Naive B cell (primary cell): ENCODE measurements at places on chromosomes 6 and 20. TPM values are rescaled to one million over a fixed set of nuclear protein-coding genes. Genes with fewer than 3 reads are reported as not detected.
A peak's percentile ranks its signal among the peaks of the same experiment; 100 is the strongest.

GRCh38 chr20:199996-200395 lies 10.5 kb upstream of the DEFB128 start:
- no peak for DNase-seq

DNA sequence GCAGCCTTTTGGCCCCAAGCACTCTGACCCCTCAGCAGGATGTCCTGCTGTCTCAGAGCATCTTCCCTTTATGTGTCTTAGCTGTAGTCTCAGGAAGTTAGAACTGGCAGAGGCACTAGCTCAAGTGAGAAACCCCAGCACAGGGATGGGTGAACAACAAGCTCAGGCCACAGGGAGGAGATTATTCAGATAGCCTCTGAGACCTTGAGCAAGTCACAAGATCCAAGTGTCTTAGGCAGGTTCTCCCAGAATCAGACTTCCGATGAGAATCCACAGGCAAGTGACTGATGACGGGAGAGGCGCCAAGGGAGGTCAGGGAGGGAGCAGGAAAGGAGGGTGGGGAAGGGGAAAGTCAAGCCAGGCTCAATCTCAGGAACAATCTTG lies 13.0 kb upstream of the SYNDIG1 start:
- no peak for DNase-seq

DNA sequence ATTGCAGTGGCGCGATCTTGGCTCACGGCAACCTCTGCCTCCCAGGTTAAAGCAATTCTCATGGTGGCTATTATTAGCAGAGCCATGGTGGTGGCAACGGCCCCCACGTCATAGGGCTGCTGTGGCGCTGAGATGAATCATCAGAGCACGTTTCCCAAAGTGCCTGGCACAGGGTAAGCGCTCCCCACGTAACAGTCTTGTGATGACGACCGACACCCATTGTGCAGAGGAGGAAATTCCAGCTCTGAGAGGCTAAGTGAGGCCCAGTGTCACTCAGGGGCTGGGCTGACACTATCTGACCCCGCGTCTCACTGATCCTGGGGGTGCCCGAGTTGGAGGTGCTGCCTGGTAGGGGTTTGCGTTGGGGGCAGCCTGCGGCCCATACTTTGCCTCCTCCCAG lies 16.2 kb downstream of the SUN5 start:
- DNase-seq = no peak

DNA sequence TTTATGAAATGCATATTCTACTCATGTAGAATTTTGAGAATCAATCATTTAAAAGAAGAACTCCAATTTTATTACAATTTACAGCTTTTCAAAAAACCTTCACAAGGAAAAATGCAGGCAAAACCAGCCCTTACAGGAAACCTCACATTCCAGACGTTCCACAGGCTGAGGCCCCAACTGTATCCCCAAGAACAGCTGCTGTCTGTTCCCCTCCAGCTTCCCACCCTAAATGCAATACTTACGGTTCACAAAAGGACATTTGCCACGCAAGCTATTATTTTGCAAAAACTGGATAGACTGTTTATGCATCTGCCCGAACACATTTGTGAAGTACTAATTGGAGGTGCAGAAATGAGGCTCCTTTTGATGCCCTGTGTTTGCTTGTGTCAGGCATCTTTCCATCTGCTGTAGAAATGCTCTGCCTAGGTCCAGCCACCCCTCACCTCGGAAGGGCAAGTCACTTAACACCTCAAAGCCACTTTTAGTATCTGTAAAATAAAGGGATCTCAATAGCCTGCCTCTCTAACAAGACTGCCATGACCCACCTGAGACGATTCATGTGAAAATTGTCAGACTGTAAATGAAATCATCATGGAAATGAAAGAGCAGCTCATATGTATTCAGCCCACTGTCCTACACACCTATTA lies 26.5 kb downstream of the PDE10A start:
- DNase-seq = no peak

- DNase-seq = no peak
Observed at GRCh38 chr6:57248311-57248895, 26.3 kb upstream of the RAB23 start.

- DNase-seq = no peak
Observed at GRCh38 chr6:12767016-12767415, 50.4 kb downstream of the PHACTR1 start.

GRCh38 chr6:44024574-44025219 lies 102.6 kb downstream of the MRPL14 start:
- no peak for DNase-seq

The EPB41L1 gene
- polyA plus RNA-seq = not detected

DNA sequence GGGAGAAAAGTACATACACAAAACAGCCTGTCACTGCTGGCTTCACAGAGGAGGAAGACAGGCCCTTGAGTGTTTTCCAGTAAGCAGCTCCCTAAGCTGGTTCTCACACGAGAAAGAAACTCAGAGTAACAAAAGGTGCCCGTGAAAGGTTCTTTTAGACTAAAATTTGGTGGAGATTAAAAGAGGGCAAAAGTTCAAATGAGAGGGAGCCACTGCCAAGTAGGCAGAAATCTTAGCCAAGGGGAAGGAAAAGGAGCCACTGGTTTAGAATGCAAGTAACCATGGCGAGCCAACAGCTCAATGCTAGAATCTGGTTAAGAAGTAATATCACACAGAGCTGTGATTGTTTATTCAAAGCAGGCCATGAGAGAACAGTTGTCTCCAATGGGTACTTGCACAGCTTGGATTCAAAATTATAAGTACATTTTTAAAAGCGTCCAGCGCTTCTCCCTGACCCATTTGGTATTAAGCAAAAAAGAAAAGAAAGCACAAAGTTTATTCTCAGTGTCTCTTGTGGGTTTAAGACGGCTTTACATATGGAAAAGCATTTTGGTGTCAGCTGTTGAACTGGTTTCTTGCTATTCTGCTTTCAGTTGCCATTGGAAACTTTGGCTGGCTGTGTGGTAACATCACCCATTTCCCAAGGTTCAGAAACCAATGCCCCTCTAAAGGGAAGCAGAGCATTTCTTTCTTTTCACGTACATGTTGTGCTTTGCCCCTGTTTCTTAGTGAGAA lies 648.5 kb downstream of the RNF144B start:
- no peak for DNase-seq

DNA sequence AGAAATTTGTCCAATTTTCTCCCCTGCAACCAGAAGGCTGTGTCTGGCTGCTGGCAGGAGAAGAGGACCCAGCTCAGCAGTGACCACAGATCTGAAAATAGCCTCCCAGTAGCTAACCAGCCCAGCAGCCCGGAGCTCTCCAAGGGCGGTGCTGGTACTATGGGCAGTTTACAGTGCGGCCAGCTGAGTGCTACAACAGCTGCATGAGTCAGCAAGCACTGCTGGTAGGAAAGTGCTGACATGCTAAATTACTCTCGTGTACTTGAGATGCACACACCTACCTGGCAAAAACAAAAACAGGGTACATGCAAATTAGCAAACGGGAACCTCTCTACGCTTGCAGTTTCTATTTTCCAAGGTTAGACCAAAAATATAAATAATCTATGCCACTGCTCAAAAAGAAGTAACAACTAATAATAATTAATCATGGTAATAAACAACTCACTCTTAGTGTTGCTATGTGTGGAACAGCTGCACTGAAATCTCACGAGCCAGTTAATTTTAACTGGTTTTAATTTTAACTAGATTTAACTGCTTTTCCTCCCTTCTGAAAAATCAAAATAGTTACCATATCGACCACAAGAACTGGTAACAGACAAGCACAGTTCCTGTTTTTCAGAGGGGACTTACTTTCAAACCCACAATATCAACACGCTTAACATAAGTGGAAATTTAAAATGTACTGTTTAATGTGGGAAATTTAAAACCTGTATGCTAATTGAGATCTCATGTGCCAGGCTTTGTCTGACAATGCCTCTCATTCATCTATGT lies 10.8 kb downstream of the BACH2 start:
- DNase-seq = peak; percentile 79

- no peak for DNase-seq
Observed at GRCh38 chr20:46243707-46244628, 64.3 kb downstream of the CDH22 start.

DNA sequence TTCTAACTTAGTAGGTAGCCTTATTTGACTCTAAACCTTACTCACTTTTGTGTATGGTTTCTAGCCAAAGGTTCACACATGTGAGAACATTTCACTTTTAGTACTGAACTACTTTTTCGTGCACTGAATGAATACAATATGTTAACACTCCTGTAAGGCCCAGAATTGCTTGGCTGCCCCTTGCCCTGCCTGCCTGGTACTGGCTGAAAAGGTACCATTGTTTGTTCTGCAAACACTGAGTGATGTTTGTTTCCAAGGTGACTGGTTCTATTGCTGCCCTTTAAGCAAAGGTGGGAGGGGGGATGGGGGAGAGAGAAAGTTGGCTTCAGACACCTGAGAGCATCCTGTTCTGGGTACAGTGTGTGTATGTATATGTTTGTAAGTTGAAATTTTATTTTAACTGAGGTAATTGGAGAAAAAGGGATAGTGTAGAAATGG lies 31.2 kb downstream of the RREB1 start:
- DNase-seq = peak; percentile 44
